ENCODE measurements at places on chromosomes 5 and 9.

- no peak for DNase-seq
Measured at GRCh38 chr9:124030969-124031451, 19.4 kb downstream of the LHX2 start.

DNA sequence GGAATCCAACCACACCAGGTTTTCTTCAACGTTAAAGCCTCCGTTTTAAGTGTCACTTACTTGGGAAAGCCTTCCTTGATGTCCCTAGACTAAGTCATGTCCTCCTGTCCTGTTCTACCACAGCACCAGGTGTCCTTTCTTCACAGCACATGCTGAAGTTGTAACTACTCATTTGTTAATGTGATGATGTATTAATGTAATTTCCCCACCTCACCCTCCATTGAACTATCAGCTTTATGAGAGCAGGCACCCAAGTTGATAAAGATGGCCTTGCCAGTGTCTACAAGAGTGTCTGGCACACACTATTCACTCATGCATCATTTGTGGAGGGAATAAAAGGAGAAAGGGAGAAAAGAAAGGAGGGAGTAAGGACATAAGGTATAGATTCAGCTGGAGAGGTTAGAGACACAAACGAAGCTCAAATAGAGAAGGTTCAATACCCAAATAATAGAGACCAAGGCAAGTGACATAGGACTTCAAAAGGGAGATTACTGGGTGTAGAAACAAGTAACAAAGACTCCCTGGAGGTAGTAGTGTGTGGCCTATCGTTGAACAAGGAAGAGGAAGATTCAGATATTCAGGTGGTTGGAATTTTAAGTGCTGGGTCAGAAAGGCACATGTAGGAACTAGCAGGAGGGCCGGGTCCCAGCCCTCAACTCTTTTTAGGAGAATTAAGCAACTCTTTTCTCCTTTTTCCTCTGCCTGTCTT lies 6.6 kb downstream of the ITK start:
- DNase-seq = no peak

GRCh38 chr9:86115886-86116285 lies 16.5 kb upstream of the GOLM1 start:
- no peak for DNase-seq

DNA sequence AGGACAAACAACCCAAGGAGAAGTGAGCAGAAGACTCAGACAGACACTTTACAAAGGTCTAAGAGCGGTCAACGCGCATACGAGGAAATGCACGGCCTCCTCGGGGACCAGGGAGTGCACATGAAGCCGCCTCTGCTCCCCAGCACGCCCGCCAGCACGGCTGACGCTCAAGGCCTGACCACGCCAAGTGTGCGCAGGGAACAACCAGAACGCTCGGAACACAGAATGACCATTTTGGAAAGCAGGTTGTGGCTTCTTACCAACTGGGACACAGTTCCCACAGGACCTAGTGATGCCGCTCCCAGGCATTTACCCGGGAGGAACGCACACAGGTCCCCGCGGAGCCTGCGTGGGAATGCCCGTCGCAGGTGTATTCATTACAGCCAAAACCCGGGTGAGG lies 191.5 kb upstream of the PPP1R26 start:
- DNase-seq = no peak

GRCh38 chr5:114729986-114730385 lies 368.1 kb downstream of the KCNN2 start:
- DNase-seq = no peak

DNA sequence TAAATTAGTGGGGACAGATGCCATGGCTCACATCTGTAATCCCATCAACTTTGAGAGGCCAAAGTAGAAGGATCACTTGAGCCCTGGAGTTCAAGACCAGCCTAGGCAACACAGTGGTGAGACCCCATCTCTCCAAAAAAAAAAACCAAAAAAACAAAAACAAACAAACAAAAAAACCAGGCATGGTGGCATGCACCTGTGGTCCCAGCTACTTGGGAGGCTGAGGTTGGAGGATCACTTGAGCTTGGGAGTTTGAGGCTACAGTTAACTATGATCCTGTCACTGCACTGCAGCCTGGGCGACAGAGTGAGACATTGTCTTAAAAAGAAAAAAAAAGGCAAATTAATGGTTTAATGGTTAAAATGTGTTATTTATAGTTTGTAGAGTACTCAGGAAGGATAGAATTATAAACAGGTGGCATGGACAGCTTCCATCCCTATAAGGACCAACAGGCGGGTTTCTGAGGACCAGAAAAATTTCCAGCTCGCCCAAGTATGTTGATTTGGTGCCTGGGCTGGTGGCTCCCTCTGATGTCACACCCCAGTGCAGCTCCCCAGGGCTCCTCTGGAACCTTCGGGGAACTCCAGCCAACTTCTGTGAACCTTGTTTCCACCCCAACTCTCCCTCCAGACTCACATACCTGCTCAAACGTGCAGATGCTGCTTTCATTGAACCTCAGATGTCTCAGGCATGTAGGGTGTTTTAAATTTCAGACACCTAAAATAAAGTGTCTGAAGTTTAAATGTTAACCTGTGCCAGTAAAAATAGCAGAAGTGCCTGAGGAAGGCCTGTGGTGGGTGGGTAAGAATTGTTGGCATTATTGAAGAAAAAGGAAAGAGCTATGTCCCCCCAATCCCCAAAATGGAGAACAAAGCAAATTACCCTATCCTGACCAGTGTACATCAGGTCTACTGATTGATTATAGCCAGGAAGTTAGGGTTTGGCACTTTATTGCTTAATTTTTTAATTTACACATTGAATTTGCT lies 69.0 kb downstream of the TRIO start:
- no peak for DNase-seq
